ENCODE measurements at places on chromosomes 3 and 15. TPM values are rescaled to one million over a fixed set of nuclear protein-coding genes. Genes with fewer than 3 reads are reported as not detected.

GRCh38 chr3:87568331-87568730 lies 291.9 kb upstream of the POU1F1 start:
- no peak for DNase-seq

The ZNF621 gene
- total RNA-seq = 15.8 TPM

DNA sequence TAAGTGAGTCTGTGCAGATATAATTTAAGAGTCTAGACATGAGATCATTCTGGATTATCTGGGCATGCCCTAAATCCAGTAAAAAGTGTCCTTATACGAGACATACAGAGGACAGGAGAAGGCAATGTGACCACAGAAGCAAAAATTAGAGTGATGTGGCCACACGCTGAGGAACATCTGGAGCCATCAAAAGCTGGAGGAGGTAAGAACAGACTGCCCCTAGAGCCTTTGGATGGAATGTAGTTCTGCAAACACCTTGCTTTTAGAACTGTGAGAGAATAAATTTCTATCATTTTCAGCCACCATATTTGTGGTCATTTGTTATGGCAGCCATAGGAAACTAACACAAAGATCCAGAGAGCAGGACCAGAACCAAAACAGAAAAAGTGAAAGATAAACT lies 41.0 kb downstream of the CD200 start:
- DNase-seq = no peak

The NR2E3 gene
- total RNA-seq = 0.56 TPM

DNA sequence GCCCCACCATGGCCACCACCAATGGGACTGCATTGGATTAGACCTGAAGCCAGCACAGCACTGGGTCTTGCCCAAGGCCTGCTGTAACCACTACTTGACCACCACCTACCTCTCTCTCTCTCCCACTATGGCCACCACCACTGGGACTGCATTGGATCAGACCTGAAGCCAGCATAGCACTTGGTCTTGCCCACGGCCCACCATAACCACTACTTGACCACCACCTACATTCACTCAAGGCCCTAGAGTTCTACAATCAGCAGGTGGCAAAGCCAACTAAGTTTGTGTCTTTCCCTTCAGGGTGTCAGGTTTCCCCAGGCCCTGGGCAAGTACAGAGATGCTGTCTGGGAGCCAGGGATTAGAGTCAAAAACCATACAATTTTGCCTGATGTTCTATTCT lies 57.6 kb downstream of the ESYT3 start:
- DNase-seq = no peak

DNA sequence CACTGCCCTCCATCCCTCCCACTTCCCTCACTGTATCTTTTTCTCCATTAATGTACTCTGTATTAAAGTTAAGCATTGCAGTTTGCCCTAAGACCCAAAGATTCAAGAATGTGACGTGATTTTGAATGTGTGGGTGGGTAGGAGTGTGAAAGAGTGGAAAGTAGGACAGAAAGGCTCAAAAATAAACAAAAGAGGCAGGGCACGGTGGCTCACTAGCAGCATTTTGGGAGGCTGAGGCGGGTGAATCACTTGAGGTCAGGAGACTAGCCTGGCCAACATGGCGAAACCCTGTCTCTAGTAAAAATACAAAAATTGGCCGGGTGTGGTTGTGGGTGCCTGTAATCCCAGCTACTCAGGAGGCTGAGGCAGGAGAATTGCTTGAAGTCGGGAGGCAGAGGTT lies 18.4 kb downstream of the TFRC start:
- DNase-seq = no peak

DNA sequence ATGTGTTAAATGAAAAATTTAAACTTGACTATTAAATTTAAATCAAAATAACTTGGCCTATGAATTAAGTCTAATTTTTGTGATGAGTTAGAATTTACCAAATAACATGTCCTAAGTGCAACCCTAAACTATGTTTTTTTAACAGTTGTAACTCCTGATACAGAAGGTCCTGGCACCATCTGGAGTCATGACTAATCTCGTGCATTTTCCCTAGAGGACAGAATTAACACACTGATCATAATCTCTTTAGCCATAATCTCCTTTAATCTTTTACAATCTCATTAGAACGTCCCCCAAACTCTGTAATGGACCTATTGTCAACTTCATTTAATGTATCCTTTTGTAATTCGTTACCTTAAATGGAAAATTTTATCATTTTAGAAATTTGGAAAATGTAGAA lies 100.6 kb downstream of the SUCNR1 start:
- no peak for DNase-seq

The CIAO2A gene
- total RNA-seq = 89.3 TPM

DNA sequence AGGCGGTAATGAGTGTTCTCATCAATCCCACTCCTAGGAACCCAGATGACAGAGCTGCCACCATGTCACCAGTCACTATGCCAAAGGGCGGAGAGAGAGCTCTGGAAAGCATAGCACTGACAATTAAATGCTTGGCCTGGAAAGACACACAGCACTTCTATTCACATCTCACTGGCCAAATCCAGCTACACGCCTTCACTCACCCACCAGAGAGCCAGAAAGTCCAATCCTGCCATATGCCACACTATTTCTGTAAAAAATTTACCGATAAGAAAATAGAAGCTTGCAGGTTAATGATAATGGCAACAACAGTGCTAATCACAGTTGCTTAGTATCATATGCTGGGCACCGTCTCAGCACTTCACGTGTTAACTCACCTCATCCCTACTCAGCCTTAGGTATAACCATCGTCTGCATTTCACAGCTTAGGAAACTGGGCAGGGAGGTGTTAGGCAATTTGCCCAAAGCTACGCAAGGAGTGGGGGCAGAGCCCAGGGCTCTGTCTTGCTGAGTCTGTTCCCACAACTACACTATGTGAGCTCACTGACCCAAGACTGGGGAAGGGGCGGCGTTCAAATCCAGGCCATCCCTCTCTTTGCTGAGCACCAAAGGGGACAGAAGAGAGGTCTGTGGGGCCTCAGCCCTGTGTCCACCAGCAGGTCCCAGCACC lies 16.5 kb downstream of the KLHL25 start:
- no peak for DNase-seq

The SOX14 gene
- total RNA-seq = 0.21 TPM

DNA sequence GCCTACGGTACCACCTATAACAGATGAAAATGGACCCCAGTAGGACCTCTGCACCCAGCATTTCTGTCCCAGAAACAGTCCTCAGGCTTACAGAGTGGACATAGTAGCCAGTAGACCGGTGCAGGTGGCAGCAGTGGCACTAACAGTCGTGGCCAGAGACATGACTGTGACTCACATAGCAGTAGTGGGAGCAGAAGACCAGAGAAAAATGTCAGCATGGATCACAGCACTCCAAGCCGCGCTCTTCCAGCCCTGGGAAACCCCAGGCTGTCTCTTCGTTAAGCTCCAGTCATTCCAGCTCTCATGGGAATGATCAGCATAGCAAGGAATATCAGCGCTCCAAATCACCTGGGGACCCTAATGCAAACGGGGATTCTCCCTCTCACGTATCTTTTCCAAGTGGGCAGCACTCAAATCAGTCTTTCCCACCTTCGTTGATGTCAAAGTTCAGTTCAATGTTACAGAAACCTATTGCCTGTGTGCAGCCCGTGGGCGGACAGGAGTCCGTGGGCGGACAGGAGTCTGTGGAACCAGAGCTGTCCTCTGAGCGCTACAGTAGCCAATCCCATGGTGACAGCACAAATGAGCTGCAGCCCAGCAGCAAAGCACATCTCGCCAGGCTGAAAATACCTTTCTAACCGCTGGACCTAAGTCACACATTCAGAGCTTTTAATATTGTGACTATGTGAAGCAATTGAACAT lies 10.5 kb downstream of the BFSP2 start:
- DNase-seq = no peak

DNA sequence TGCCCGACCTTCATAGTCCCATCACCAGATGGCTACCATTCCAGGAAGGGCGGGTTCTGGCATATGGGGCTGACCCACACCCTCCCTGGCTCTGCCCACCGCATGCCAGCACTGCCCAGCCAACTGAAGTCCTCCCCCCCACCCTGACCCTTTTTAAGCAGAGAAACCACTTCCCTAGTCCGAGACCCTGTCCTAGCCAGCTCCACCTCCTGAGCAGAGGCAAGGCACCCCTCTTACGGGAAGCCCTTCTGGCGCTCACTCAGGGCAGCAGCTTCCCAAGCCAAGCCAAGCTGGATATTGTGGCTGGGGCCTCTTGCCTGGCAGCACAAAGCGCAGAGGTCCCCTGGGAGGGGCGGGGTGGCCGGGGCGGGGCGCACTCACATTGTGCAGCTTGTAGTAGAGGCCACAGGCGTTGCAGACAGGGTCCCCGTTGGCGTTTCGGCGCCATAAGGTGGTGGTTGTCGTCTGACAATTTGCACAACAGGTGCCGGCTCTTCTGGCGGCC lies 11.5 kb downstream of the GATA2 start:
- DNase-seq = no peak

- DNase-seq = no peak
Observed at GRCh38 chr3:143613226-143613625, 235.0 kb downstream of the SLC9A9 start.

The ZNF280D gene
- total RNA-seq = 27.5 TPM

GRCh38 chr15:75431270-75431669 lies 20.2 kb downstream of the SIN3A start:
- no peak for DNase-seq

The KPNA1 gene
- 59.0 TPM for total RNA-seq

- DNase-seq = no peak
Observed at GRCh38 chr15:23484870-23485269, 37.8 kb upstream of the GOLGA6L2 start.
